ENCODE measurements at places on chromosomes 6 and 20. TPM values are rescaled to one million over a fixed set of nuclear protein-coding genes. Genes with fewer than 3 reads are reported as not detected.
A peak's percentile ranks its signal among the peaks of the same experiment; 100 is the strongest.

Gene OPRM1
- total RNA-seq = not detected

Gene DOK5
- 3.1 TPM for total RNA-seq

Gene NKAIN2
- total RNA-seq = 0.45 TPM

Gene EYS
- 0.03 TPM for total RNA-seq

Gene POU5F1
- total RNA-seq = 17.2 TPM

Gene LPA
- total RNA-seq = not detected

Gene NHSL1
- 12.1 TPM for total RNA-seq

Gene CFAP61
- total RNA-seq = not detected

Gene DLK2
- not detected for total RNA-seq

Gene WDR27
- total RNA-seq = 89.0 TPM

Gene LZTS3
- total RNA-seq = 3.7 TPM

Gene ISM1
- 0.06 TPM for total RNA-seq

Gene RUNX2
- 0.09 TPM for total RNA-seq

DNA sequence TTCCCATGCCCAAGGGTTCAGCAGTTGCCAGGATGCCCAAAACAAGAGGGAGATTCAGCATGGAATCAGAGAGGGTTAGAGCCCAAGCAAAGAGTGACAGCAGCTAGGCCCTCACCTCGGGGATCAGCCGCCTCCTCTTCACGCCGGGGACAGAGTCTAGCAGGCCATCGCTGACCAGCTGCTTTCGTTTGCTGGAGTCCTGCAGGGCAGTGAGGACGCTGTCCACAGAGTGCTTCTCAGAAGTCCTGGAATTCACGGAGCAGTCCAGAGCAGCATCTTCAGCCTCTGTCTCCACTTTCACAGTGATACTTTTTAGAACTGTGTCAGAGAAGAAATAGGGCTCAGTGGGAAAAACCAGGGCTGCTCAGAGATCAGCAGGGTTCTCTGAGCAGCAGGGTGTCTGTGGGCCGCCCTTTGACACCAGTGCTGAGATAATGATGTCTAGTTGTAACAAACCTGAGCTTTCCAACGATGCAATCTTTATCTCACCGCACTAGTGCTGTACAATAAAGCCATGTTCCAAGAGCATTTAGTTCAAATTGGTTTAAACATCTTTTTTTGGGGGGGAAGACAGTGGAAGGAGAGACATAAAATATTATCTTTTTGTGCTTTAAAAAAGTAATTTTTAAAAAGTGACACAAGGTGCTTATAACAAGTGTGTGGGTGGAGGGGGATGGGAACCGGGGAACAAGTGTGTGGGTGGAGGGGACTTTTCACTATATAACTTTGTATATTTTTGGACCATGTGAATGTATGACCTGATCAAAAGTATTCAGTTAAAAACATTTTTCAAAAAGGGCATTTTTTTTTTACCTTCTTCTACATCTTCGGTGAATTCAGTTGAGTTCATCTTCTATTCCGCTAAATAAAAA is 16.6 kb downstream of the BEND3 start:
- no peak for DNase-seq

DNA sequence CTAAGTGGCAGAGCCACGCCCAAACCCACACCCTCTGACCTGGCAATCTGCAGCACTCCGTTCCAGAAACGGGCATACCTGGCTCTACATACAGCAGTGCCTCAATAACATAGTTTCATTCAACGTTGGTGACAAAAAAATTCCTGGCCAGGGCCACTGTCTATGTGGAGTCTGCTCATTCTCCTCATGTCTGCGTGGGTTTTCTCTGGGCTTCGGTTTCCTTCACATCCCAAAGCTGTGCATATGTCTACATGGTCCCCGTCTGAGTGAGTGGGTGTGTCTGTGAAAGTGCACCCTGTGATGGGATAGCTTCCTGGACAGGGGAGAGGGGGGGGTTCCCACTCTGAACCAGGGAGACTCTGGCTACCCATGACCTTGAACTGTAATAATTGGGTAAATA is 2.1 kb downstream of the KIAA0319 start:
- DNase-seq = no peak

GRCh38 chr6:43836507-43837240 is 66.7 kb downstream of the VEGFA start:
- DNase-seq = no peak

- no peak for DNase-seq
Measured at GRCh38 chr6:108690326-108691049, 129.8 kb downstream of the FOXO3 start.

- no peak for DNase-seq
Measured at GRCh38 chr6:167399599-167399998, 74.7 kb downstream of the TTLL2 start.

DNA sequence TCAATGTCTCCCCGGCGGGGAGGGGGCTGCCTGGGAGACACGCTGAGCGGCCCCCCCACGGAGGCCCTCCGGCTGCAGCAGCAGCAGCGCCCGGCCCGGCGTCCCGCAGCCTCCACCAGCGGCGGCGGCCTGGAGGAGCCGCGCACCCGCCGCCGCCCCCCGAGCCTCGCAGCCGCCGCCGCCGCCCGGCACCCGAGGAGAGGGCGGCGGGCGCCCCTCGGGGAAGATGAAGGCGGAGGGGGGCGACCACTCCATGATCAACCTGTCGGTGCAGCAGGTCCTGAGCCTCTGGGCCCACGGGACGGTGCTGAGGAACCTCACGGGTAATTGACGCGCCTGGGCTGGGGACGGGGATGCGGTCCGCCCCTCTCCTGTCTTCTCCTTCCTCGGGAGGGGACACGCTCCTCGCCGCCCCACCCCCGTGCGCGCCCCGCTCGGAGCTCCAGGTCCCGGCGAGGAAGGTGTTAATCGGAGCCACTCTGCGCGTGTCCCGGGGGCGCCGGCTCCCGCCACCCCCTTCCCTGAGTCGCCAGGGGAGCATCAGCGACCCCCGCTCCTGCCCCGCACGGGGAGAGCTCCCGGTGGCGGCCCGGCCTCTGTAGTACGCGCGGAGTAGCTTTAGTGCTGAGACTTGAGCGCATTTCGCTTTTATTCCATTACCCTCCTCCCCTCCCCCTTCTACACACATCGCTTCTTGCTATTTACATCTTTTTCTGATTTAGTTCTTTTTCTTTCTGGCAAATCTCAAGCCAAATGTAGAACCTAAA is 686 bp downstream of the TMEM170B start:
- DNase-seq = peak; percentile 73

DNA sequence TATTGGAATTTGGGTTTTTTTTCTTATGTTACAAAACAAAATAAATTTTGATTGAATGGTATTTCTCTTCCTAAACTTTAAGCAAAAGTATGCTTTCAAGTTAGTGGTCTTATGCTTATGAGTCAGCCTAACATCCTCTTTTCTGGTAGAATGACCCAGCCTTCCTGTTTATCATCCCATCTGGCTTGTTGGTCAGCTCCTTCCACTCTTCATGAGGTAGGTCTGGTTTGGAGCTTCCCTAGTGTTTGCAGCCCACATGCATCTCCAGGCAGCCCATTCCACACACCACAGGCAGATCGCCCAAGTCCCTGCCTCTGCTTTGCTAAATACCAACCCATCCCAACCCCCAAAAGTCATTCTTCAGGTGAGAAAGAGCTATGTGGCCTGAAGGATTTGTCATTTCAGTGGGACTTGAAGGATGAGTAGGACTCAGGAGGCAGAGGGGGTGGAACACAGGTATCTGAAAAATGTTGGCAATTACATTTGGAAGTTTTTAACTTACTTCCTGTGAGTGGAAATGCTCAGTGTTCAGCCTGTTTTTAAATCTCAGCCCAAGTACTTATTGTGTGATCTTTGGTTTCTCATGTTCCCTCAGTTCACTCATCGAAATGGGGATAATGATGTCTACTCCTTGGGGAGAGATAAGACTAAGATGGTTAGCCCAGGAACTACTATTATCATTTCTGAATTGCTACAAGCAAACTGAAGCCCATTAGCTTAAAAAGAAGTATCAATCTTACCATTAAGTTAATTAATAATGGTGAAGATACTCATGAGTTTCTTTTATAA is 294.0 kb downstream of the ADGB start:
- no peak for DNase-seq

GRCh38 chr6:112979830-112980229 is 632.7 kb downstream of the RFPL4B start:
- DNase-seq = no peak

- no peak for DNase-seq
Measured at GRCh38 chr6:139839506-139840156, 465.2 kb upstream of the CITED2 start.

GRCh38 chr6:158938811-158939254 is 61.2 kb downstream of the RSPH3 start:
- DNase-seq = peak; percentile 20

DNA sequence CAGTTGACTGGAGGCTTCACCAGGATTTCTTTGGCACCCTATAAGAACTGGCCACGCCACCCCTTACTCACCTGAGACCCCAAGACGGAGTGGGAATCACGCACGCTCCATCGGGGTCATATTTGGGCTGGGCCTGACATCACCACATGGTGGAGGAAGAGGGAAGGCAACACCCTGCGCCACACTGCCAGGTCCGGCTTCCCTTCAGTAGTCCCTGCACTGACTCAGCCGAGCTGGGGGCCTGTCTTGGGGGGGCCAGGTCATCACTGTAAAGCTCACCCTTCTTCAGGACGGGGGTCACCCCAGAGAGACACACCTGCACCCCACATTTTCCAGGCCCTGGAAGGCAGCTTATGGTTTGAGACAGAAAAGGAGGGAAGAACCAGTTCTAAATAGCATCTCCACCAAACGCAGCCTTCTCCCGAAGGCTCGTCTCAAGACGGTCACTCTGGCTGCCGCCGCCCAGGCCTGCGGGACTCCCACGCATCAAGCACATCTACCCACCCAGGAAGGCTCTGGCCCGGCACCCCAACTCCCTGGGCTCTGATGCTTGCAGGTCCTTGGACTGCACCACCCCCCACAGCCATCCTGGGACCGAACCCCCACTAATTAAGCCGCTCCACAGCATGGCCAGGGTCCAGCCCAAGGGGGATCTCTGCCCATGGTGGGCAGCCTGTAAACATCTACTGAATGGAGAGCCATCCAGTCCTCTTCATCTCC is 51.8 kb downstream of the GINS1 start:
- DNase-seq = no peak

GRCh38 chr6:7411328-7411727 is 21.7 kb downstream of the RIOK1 start:
- no peak for DNase-seq

DNA sequence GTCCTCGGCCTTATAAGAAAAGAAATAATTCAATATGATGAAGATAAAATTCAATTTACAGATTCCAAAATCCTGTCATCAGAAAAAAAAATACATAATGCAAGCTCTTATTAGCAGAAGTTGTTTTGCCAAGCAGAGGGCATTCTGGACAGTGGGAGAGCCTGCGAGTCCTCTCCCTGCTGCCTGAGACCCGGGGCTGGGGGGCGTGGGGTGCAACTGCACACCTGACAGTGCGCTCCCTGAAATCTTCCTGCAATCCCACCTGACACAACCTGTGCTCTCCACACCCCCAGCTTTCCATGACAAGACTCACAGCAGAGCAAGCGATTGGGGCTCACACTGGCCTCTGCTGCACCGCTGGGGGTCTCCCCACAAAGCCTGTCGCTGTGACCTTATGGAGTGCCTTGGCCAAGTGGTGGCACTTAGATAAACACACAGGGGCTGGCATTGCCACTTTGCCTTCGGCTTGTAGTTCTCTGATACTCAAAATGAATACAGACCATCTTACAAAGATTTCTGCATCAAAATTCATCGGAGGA is 130.3 kb upstream of the PDE10A start:
- DNase-seq = no peak

GRCh38 chr20:60667641-60668040 is 584.4 kb upstream of the CDH4 start:
- no peak for DNase-seq

DNA sequence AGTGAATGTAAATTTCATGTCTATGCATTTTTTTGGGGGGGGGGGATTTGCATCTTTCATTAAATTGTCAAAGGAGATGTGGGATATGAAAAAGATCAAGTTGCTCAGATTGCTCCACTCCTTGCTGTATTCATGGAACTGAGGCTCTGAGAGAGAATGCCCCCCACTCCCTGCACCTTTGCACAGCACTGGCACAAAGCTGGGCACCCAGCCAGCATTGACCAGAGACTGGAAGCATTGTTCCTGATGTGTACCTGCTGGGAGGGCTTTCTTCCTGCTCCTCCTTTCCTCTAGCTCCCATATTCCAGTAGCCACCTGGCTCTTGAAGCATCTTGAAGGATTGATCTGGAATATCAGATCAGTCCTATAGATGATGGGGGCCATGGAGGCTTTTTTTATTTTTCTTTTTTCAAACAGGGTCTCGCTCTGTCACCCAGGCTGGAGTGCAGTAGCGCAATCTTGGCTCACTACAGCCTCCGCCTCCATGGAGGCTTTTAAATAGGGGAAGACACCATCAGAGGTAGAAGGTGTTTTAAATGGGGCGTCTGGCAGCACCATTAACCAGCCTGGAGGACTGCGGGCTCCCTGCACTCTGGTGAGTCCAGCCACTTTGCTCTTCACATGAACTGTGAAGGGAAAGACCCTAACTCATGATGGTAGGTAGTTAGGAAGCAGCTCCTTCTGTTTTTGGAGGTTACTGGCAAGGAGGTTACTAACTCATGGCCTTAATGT is 10.9 kb downstream of the DUSP15 start:
- no peak for DNase-seq

- DNase-seq = no peak
Measured at GRCh38 chr20:63387917-63388316, 26.8 kb upstream of the CHRNA4 start.

DNA sequence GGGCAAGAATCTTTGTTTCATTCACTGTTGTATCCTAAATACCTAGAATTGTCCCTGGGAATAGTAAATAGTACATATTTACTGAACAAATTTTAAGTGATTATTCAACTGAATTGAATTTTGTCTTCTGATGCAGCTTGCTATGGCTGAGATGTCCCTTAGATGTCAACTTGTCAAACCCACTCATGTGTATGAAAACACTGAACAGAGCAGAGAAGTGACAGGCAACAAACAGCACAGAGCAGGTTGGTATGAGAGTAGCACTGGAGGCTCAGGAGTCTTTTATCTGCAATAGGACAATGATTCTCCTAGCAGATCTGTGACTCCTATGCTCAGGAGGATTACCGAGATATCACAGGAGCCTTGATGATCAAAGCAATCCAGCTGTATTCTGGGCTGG is 540.1 kb upstream of the CHD6 start:
- no peak for DNase-seq

- no peak for DNase-seq
Measured at GRCh38 chr20:63908008-63908682, 13.2 kb downstream of the DNAJC5 start.

DNA sequence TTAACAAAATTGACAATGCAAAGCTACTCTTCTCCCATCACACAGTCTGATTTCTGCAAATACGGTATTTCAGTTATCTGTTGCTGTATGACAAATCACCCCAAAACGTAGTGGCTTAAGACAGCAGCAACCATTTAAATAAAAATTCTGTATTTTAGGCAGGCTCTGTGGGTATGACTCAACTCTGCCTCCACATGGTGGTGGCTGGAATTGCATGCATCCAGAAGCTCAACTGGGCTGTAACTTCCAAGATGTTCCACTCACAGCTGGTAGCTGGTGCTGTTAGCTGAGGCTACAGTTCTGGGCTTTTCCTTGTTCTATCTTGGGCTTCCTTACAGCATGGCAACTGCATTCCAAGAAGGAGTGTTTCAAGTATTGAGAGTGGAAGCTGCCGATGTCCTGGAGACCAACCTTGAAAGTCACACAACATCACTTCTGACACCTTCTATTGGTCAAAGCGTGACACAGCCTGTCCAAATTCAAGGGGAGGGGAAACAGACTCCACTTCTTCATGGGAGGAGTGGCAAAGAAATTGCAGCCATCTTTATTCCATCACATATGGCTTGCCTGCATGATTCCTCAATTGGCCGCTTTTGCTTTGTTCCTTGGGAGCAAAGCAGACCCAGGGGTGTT is 39.7 kb upstream of the TULP1 start:
- DNase-seq = peak; percentile 48

Data from neural progenitor cell (in vitro differentiated cells).